Naive B cell (primary cell): ENCODE measurements at places on chromosomes 1 and 21.

DNA sequence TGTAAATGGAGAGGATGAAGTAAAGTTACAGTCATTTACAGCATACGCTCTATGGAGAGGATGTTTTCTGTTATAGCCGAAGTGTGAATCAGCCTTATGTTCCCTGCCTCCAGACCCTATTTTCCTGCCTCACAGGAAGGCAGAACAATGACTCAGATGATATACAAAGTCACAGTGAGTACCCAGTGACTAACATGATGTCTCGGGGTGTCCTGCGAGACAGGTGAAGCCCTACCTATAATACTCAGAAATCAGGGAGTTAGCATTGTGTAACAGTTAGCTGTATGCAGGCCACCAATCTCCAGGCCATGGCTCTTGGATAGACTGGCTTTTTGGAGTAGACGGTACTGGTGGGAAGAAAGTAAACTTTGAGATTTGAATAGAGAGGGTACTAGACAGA lies 55.6 kb upstream of the FBXO28 start:
- no peak overlapping the region for H3K27ac ChIP-seq
- peaks cover 10% of the 10 kb centered on the region for H3K27me3 ChIP-seq
- no peaks in the 10 kb centered on the region for H3K4me1 ChIP-seq
- H3K36me3 ChIP-seq: no peaks in the 10 kb centered on the region
- no peak overlapping the region for H3K4me3 ChIP-seq

- DNase-seq: no peak
- H3K4me1 ChIP-seq: no peaks in the 10 kb centered on the region
- H3K4me3 ChIP-seq: no peak overlapping the region
Measured at GRCh38 chr1:183328371-183328770, 89.8 kb downstream of the NMNAT2 start.

DNA sequence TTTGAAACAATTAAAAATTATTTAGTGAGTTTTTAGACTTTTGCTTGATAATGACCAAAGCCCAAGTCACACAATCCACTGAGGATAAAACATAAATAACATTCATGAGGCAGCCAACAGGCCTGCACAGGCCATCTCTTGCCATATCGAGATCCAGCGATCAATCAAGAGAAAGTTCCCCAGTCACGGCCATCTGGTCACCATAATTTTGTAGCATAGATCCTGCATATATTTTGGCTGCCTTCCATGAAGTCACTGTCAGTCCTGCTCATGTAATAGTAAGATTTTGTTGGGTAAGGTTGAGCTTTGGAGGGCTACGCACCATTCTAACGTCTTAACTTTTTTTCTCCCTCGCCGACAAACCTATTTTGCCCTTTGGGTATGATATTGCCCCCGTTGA lies 17.5 kb downstream of the KPNA6 start:
- no peak for DNase-seq
- no peaks in the 10 kb centered on the region for H3K36me3 ChIP-seq
- H3K27ac ChIP-seq: no peak overlapping the region
- no peaks in the 10 kb centered on the region for H3K27me3 ChIP-seq

GRCh38 chr1:17755120-17755519 lies at the start of gene ACTL8:
TSS of gene ACTL8 (plus strand) at chr1:17755333. CDS start at chr1:17823009, 67,676 bp downstream.
- no peak for DNase-seq
- peaks cover 5% of the 10 kb centered on the region for H3K36me3 ChIP-seq
- peak within 1 kb of the TSS; percentile 9 for H3K27ac ChIP-seq
- no peaks in the 10 kb centered on the region for H3K27me3 ChIP-seq
- H3K4me1 ChIP-seq: no peaks in the 10 kb centered on the region
- no peak within 1 kb of the TSS for H3K4me3 ChIP-seq

DNA sequence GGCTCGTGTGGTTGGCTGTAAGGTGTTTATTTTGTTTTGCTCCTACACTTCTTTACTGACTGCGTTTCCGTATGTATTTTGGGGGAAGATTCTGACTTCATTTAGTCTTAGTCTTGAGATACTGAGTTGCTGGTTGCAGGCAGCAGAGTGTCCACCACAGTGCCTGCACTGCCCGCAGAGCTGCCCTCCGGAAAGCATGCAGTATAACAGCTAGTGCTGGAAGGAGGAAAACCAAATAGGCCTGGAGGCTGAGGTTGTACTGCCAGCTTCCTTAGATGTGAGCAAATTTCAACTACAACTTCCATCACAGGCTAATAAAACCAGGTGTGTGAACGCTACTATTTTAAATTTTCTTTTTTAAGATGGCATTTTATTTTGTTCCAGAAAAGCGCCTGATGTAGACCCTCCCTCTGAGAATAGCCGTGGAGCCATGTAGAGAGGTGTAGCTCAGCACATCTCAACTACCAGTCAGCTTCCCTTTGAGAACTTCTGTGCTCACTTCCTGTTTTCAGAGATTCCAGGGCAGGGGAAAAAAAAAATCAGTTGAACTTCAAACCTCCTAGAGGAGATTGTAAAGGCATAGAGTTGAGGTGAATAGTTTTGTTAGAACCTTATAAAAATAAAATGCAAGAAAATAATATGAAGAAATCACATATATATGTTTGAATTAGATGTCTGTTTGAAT lies 17.6 kb downstream of the LMO4 start:
- no peak overlapping the region for H3K27ac ChIP-seq
- no peaks in the 10 kb centered on the region for H3K27me3 ChIP-seq
- peaks cover 9% of the 10 kb centered on the region for H3K4me1 ChIP-seq
- no peak for DNase-seq
- H3K4me3 ChIP-seq: no peak overlapping the region

GRCh38 chr1:19734472-19734999 lies 65.2 kb downstream of the TMCO4 start:
- DNase-seq: no peak
- H3K4me1 ChIP-seq: no peaks in the 10 kb centered on the region
- H3K36me3 ChIP-seq: peaks cover 40% of the 10 kb centered on the region
- no peak overlapping the region for H3K27ac ChIP-seq
- no peaks in the 10 kb centered on the region for H3K27me3 ChIP-seq

DNA sequence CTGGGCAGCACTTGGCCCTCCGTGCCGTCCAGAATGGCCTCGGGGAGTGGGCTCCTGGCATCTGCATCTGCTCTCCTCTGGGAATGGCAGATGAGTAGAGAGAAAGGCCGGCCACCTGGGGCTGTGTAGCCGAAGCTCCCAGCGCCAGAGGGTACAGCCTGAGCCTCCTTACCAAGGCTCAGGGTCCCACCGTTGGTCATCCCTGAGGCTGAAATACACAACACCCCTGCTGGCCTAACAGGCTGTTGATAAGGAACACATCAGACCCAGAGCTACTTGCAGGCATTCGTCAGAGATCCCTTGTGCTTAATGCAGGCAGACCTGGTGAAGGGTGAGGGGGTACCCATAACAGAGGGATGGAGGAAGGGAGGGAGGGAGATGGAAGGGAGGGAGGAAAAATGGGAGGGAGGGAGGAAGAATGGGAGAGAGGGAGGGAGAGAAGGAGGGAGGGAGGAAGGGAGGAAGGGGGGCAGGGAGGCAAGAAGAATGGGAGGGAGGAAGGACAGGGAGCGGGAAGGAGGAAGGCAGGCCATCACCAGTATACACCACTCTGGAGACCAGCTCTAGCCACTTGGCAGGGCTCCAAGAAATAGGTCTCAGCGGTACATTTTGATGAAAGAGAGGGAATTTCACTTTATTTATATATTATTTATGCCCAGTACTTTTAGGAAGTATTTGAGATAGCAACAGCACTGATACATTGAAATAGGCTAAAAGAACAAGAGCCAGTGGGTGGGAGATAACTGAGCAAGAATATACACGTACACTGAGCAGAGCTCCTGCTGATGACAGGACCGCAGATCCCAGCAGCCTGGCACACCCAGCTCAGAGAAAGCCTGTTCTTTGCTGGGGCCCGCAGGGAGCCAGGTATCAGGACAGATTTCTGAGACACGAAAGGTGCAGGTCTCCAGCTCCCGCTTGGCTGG lies 315.0 kb upstream of the VAMP3 start:
- no peaks in the 10 kb centered on the region for H3K27me3 ChIP-seq
- DNase-seq: no peak
- H3K4me3 ChIP-seq: no peak overlapping the region
- H3K27ac ChIP-seq: no peak overlapping the region
